SK-N-SH (cell line): ENCODE measurements at places on chromosomes 7 and 10. TPM values are rescaled to one million over a fixed set of nuclear protein-coding genes. Genes with fewer than 3 reads are reported as not detected.

DNA sequence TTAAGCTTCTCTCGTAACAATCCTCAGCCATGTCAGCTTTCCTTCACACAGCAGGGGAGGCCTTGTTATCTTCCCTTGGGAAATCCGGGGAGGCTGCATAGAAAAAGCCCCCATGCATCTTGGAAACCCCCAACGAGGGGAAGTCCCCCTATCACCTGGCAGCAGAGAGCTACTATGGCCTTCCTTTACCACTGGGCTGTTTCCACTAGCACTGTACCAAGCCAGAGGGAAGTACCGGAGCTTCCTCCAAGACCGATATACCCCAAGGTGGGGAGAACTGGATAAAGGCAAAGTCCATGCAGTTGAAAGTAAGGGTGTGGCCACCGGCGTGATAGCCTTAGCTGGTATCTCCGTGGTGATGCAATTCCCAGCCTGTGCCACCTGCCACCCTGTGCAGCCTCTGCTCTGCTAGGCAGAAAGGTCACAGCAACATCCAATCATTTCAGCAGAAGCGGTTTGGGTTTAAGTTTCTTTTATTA, 4.4 kb upstream of the CLIP2 start:
- no peak for DNase-seq

AOC1 gene
- polyA plus RNA-seq, result not detected in 2 replicates

DNA sequence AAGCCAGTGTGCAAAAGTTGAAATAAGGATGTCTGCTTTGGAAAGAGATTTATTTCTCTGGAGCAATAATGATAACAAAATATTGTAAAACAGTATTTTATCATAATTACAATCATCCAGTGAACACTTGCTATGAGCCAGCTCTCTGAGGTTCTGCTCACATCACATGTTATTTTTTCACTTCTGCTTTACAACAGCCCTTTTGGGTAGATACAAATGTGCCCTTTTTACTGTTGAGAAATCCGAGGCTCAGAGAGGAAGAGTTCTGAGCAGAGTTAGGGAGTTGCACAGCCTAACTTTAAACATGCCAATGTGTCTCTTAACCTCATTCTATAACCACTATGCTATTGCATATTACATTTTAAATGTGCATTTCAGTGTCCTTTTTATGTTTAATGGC, 232.6 kb upstream of the CDC14C start:
- no peak for DNase-seq

GRCh38 chr10:11638055-11638698, 26.7 kb upstream of the USP6NL start:
- no peak for DNase-seq

AKR1C8 gene
- not detected in 2 replicates for polyA plus RNA-seq

- DNase-seq, result peak; percentile 45
Measured at GRCh38 chr10:63522277-63522687, 1.1 kb downstream of the REEP3 start.

GRCh38 chr10:14060320-14061070, 270.2 kb downstream of the FRMD4A start:
- DNase-seq, result no peak

DNA sequence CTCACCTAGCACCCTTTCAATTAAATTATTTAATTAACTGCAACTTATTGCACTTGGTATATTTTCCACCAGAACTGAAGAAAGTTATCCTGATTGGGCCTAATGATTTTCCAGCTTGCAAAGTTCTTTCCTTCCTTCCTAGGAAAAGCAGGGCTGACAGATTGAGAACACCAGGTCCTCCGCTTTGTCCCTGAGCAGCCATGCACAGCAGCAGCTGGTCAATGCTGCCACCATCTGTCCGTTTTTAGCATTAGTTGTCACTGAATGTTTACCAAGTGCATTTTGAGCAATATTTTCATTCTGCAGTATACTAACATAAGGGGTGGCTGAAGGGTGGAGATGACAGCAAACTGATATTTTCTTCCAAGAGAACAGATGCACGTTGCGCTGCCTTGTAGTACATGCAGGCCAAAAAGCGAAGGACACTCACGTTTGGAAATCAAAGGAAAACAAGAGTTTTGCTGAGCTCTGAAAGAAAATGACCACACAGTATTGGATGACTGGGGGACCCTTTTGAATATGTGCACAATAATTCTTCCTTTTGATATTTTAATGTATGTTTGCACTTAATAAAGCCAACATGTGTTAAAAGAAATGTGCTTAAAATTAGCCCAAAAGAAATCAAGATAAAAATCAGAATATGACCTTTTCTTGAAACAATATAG, 248.8 kb upstream of the PTN start:
- peak; percentile 74 for DNase-seq

GRCh38 chr7:101084865-101085161, 468 bp upstream of the TRIM56 start:
- no peak for DNase-seq

FGF8 gene
- polyA plus RNA-seq, result 0.34 TPM in 1 of 2 replicates, not detected in the other

MSRB2 gene
- polyA plus RNA-seq, result 42.3 and 44.0 TPM in 2 replicates

DNA sequence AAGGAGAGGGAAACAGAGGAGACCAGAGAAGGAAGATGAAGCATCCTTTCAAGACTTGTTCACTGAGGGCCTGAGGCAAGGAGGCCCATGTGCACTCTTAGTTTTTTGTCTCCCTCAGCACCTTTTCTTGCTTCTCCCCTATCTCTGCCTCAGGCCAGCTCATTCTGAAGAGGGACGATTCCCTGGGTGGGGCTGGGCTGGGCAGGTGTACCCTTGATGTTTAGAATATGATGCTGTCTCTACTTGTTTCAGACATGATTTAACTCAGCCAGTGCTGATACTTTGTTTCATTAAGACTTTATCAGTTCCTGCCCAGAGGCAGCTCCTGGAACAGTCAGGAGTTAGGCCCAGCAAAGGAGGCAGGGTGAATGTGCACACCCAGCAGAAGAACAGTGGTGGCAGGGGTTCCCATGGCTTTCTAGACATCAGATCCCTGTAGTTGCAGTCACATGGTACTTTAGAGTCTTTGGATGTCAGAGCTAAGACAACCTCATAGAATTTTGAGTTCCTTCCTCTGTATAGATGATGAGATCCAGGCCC, 3.4 kb downstream of the PRXL2A start:
- DNase-seq, result no peak

DNA sequence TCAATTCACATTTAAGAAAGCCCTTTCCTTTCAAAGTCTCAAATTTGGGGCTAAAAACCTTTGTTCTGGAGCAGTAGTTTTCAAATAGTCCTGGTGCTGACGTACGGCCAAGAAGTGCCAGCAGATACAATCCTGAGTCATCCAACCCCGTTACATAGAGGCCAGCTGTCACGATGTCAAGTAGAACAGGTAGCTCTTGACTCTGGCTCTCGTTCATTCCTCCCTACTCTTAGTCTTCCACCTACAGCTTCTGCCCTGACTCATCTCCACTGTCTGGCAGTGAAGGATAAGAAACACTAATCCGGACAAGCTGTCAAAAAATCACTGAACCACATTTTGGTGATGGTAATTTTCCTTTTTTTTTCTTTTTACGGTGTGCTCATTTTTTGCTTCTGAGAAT, 132.4 kb upstream of the PTN start:
- DNase-seq, result no peak

DNA sequence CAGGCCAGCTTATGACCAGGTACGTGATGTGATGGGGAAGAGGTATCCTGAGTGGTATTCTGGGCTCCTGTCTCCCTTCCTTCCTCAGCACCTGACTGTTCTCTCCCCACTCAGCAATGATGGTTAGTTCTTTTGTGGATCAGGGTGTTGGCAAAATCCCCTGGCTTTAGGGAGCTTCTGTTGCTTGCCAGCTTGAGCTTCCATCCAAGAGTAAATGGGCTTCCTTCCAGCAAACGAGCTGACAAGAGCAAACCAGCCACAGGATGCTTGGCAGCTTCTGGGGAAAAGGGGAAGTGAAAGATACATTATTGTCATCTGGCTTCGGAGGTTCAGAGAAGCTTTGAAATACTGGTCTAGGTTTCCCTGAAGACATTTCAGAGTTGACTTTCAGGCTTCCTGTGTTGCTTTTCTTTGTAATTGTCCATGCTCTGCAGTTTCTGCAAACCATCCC, 5.2 kb downstream of the DUSP5 start:
- DNase-seq, result no peak

- no peak for DNase-seq
Measured at GRCh38 chr10:118958984-118959925, 70.3 kb upstream of the NANOS1 start.

SPDYE1 gene
- polyA plus RNA-seq, result not detected in 2 replicates

- DNase-seq, result no peak
Measured at GRCh38 chr7:45938626-45939302, 17.7 kb upstream of the IGFBP3 start.

DNA sequence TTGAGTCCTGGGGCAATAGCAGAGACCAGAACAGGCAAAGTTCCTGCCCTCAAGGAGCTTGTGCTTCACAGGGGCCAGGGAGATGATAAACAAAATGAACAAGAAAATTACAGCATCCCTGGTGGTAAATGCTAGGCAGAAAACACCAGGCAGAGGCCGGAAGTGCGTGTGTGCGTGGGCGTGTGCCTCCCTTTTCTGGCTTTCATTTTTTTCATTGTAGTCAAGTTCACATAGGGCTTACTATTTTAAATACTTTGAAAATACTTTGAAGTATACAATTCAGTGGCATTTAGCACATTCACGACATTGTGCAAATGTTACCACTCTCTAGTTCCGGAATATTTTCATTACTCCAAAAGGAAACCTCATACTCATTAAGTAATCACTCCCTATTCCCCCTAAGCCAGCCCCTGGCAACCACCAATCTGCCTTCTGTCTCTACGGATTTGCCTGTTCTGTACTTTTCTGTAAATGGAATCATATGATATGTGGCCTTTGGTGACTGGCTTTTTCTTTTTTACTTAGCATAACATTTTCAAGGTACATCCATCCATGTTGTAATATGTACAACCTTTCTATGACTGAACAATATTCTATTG, 88.1 kb upstream of the PDCD4 start:
- DNase-seq, result no peak

- no peak for DNase-seq
Measured at GRCh38 chr7:93828260-93828659, 62.3 kb downstream of the TFPI2 start.

- DNase-seq, result no peak
Measured at GRCh38 chr10:86687750-86688149, 19.4 kb downstream of the LDB3 start.

DNA sequence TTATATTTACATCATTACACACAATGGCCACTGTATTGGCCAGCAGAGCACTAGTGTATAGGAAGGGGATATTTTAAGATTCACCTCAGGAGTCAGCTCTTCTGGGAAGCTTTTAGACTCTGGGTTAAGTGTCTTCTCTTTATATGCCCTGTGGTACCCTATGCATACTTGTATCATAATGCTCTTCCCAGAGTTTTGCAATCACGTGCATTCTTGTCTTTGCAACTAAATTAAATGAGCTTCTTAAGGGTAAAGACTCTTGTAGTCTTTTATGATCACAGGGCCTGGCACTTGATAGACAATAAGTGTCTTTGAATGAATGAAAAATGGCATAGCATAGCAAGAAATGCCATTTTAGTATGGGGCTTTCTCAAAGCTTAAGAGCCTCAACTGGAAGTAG, 35.4 kb upstream of the ARMS2 start:
- no peak for DNase-seq

- DNase-seq, result no peak
Measured at GRCh38 chr10:80471001-80471400, 16.9 kb downstream of the TSPAN14 start.

DNA sequence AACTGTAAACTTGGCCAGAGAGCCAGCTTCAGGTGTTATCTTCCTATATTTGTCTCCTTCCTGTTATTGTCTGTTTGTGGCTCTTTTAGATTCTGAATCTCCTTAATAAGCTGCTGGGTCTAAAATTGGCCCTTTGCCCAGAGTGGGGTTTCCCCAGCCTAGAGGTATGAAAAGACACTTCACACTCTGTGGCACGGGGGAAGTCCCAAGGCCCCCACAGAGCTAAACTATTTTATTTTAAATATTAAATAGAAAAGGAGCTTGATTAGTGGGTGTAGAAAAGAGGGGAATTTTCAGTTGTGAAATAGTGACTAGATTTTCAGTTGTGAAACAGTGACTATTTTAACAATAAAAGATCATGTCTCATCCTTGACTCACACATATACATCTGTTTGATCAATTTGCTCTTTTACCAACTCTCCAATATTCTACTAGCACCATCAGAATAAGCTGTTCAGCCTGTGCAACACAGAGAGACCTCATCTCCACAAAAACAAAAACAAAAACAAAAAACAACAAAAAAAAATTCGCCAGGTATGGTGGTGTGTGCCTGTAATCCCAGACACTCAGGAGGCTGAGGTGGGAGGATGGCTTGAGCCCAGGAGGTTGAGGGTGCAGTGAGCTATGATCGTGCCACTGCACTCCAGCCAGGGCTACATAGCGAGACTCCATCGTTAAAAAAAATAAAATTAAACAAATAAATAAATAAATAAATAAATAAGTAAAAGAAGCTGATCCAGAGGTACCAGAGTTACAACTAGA, 24.9 kb upstream of the ADO start:
- no peak for DNase-seq

DNA sequence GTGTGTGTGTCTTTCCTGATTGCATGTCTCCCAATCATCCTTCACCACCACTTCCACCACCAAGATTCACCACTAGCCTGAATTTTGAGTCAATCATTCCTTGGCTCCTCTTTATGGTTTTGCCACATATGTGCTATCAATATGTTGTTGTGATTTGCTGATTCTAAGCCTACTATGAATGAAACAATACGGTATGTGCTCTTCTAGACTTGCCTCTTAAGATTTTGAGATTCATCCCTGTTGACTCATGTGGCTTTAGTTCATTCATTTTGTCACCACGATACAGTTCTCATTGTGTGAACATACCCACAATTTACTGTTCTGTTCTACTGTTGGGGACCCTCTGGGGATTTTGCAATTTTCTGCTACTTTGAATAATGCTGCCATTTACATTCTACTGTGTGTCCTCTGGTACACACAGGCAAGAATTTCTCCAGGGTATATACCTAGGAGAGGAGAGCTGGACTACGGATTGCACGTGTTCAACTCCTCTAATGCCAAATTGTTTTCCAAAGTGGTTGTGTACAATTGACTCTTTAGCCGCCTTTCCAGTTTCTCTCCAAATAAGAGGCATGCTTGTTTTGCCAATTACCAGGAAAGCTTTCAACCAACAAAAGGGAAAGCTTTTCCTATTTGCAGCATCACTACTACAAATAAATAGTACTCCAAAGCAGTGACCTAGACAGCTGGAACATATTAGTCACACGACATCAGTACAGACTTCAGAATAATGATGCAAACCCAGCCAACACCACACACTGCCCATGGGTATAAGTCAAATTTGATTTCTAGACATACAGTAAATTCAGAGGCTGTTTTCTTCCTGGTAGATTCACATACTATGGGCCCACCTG, 30.0 kb downstream of the SGMS1 start:
- DNase-seq, result peak; percentile 47

DNA sequence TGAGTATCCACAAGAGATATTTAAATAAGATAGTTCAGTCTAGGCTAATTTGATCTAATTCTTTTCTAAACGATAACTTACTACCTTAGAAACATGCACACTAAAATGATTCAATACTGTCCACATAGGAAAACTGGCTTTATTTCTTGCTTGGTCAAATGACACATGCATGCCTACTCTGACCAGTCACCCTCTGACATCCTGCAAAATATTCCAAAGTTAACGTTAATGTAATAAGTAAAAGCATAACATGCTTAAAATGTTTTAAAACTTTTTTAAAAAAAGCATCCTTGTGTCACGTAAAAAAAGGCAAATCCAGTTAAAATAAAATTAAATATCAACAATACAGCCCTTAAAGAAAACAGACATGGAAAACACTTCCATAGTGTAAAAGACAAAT, 70.2 kb downstream of the UBE2H start:
- DNase-seq, result no peak

- DNase-seq, result no peak
Measured at GRCh38 chr7:155289107-155289506, 8.6 kb upstream of the INSIG1 start.
